ENCODE measurements at places on chromosomes 1 and 21.

- DNase-seq, result no peak
Observed at GRCh38 chr1:245003246-245003645, 138.9 kb upstream of the HNRNPU start.

- DNase-seq, result no peak
Observed at GRCh38 chr1:168089326-168089978, 47.3 kb downstream of the GPR161 start.

DNA sequence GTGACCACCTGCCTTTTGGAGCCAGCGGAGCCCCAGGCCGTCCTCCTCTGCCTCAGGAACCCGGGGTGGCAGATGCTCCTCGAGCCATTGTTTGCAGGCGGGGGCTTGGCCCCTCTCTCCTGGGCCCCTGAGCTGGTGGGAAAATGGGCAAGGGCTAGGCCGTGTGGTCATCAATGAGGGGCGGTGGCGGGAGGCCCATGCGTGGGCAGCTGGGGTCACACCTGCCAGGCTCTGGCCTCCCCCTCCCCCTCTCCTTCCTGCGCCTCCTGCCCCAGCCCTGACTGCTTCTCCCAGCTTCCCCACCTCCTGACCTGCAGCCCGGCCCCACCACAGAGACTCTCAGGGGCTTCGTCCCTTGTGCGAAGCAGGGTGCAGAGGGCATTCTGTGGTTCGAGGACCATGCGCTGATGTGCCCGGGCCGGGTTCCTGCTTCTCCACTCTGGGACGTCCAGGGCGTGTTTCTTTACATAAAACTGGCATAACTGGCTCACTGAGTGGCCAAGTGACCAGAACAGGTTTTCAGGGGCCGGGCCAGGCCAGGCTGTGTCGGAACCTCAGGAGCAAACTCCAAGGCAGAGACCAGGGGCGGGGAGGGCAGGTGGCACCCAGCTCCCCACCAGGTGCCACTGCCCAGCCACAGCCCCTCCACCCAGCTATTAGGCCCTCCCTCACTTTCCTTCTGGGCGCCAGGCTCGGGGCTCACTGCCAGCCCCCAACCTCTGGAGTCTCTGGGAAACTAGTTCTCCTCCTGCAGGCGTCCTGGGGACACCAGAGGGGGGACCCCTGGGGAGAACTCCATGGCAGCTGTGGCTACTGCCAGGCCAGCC lies 9.3 kb downstream of the SAMD11 start:
- no peak for DNase-seq

DNA sequence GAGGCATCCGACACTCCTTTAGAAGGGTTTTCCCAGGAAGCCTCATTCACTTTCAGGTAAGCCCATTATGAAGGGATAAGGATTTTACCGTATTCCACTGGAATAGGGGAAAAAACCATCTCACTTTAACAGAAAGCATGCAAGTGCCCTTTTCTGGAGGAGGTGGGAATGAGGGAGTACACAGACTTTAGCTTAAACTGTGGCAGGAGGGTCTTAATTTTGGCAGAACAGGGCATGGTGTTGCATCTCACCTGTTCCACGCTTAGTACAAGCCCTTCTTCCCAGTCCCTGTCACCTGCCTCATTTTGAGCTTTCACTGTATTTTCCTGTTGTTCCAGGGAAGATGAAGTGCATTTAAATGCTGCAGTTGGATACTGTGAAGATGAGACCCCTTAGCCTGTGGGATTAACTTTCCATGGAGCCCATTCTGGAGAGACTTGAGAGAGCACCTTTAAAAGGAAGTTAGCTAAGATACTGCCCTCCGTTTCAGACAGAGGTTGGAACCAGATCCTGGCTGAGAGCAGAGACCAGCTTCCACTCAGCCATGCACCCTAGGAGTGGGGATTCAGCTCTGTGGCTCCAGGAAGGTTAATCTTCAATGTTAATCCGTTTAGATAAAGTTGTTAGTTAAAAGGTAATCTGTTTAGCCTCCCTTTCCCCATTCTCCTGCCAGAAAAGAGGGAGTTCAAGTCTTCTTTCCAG lies 42.6 kb downstream of the PBX1 start:
- no peak for DNase-seq

Data from adrenal gland (tissue), 19 donors.